Effector CD4-positive, alpha-beta T cell (primary cell): ENCODE measurements at places on chromosomes 11 and 22.

GRCh38 chr22:44642096-44642644 is 59.8 kb upstream of the PRR5 start:
- no peak for DNase-seq

- no peak for DNase-seq
These were observed 4.0 kb downstream of the LRP4 start for GRCh38 chr11:46914363-46914762.

- no peak for DNase-seq
These were observed 57.4 kb downstream of the JAM3 start for GRCh38 chr11:134126217-134126822.

- no peak for DNase-seq
These were observed 4.3 kb upstream of the GALNT18 start for GRCh38 chr11:11626128-11626527.

DNA sequence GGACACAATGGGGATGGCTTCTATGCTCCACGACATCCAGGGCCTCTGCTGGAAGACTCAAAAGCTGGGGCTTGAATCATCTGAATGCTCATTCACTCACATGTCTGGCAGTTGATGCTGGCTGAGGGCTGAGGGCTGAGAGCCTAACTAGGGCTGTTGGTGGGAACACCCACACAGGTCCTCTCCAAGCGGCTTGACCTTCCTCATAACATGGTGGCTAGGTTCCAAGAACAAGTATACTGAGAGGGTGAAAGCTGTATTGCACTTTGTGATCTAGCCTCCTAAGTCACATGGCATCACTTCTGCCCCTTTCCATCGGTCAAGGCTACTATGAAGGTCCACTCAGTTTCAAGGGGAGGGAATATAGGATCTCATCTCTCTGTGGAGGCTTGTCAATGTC is 7.5 kb downstream of the TMEM151A start:
- no peak for DNase-seq

- no peak for DNase-seq
These were observed 65.1 kb downstream of the USP35 start for GRCh38 chr11:78253797-78254196.

DNA sequence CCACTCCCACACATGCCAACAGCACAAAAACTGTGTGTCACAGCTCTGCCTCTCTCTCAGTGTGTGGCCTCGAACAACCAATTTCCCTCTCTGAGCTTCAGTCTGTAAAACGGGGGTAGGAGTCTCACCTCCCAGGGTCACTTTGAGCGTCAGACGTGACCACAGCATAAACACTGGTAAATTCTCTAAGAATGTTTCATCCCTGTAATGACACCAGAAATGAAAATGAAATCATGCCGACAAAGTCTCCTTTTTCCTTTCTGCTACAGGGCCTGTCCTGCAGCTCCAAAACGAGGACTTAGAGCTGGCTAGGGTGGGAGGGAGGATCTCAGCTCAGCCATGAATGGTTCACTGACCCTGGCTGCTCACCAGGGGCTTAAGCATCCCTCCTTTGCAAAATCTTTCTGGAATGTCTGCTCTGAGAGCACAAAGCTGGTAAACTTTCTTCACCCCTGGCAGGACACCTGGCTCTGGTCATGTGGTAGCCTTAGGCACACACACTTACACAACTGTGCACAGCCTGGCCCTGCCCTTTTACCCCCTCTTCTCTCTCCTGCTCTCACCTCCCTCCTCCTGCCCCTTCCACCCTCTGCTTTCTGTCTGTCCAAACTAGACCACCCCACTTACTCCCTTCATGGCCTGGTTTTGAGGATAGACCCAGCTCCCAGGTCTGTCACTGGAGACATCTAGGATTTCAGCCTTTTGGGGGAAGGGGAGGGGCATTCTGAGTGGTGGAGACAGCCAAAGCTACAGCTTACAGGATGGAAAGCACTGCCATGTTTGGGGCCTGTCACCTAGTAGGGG is 12.3 kb upstream of the TSKU start:
- no peak for DNase-seq

DNA sequence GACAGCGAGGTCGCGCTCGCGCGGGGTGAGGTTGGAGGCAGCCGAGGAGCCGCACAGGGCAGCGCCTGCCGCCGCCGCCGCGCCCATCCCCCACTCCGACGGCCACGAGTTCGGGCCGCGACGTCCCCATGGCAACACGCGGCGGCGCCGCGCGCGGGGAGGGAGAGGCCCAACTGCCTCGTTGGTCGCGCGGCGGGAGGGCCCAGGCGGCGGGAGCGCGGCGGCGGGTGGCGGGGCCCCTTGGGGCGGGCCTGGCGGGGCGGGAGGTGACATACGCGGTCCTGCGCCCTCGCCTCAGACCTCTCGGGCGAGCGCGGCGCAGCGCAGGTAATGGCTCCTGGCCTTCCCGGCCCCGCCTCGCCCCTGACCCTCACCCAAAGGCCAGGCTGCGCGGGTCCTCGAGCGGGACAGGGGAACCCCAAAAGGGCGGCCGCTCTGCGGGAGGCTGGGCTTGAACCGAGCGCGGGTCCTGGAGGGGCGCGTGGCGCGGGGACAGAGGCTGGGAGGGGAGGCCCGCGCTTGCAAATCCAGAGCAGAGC is at the start of gene DEUP1:
Gene DEUP1, plus strand, starts transcription at position 297 of the 539 bp plus-strand sequence. CDS start 1,518 bp downstream, outside the sequence.
- DNase-seq = no peak

GRCh38 chr11:38182126-38182866 is 1584.3 kb upstream of the RAG2 start:
- no peak for DNase-seq

GRCh38 chr22:30947173-30947815 is 21.3 kb downstream of the MORC2 start:
- no peak for DNase-seq

DNA sequence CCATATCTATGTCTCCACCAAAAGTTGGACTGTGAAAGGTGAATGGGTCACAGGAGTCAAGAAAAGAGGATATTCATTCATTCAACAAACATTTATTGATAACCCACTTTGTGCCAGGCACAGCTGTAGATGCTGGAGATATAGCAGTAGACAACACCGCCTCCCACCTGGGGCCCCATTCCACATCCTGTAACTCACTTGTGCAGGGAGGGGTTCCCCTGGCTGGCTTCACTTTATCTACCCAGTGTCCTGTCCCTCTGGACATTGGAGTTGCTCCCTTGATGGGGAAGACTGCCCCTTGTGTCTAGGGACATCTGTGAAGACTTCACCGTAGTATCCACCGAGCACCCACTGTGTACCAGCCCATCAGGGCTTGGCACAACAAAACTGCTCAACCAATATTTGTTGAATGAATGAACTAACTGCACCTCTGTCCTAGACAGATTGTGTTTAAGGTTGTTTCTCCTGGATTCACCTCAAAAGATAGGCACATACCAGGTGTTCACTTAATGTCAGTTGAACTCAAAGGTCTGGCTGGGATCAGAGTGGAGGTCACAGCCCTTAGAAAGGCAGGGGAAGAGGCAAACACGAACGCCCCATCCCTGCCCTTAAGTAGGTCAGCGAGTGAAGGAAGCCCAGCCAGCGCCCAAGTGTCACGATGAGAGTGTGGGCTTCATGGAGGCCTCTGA is 1.4 kb upstream of the OVOL1 start:
- DNase-seq = no peak

- no peak for DNase-seq
These were observed 45.1 kb downstream of the UBASH3B start for GRCh38 chr11:122700666-122701065.

GRCh38 chr11:75078233-75078632 is 18.4 kb downstream of the OR2AT4 start:
- DNase-seq = no peak

- DNase-seq = no peak
These were observed 51.6 kb downstream of the ST3GAL4 start for GRCh38 chr11:126407101-126407521.

- no peak for DNase-seq
These were observed 7.8 kb downstream of the SLC5A1 start for GRCh38 chr22:32050678-32051515.

- no peak for DNase-seq
These were observed 10.2 kb upstream of the STK33 start for GRCh38 chr11:8604078-8604723.

- DNase-seq = no peak
These were observed 7.3 kb downstream of the PAX6 start for GRCh38 chr11:31803813-31804311.

GRCh38 chr11:7572001-7572712 is 58.4 kb downstream of the PPFIBP2 start:
- DNase-seq = no peak
